ENCODE measurements at places on chromosomes 4 and X.

DNA sequence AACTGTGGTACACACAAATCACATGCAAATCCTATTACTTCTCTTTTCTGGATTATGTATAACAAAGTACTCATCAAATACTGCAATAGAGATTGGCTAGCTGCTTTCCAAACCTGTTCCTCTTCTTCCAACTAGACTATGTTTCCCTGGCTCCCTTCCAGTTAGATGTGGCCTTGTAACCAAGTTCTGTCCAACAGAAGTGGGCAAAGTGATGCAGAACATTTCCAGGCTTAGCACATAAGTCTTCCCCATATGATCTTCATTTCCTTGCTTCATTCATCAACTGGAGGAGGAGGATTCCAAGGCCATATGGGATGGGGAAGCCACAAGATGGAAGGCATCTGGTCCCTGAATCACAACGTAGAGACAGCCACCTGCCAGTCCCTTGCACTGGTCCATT is 8.0 kb downstream of the SLC9A7 start:
- no peak for DNase-seq

DNA sequence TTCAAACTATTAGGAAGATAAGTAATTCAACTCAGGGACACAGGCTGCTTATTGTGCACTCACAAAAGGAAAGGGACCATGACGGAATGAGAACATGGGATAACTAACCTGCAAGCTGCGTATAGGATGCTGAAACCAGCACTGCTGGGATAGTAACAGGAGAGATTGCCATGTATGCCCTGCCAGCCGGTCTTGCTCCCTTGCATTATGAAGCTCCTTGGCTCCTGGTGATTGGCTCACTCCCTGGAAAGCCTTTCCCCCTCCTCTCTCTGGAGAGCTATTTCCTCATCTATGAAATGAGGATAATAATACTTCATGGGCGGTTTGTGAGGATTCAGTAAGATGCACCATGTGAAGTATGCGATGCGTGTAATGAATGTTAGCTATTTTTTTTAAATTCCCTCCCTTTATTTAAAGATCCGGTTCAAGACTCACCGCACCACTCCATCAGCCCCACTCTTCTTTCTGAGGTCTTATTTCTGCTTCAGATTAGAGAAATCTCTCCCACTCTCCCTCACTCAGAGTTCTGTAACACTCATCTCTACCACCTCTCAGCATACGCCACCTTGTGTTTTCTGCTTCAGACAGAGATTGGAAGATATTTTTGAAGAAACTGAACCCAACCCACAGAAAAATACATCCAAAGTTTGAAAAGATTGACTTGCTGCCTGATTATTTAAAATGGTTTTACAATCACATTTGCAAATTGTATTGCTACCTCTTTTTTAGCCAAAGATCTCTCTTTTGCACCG is 18.4 kb downstream of the MSMO1 start:
- no peak for DNase-seq

- DNase-seq = no peak
Measured at GRCh38 chr4:67713529-67714247, 12.7 kb upstream of the UBA6 start.

DNA sequence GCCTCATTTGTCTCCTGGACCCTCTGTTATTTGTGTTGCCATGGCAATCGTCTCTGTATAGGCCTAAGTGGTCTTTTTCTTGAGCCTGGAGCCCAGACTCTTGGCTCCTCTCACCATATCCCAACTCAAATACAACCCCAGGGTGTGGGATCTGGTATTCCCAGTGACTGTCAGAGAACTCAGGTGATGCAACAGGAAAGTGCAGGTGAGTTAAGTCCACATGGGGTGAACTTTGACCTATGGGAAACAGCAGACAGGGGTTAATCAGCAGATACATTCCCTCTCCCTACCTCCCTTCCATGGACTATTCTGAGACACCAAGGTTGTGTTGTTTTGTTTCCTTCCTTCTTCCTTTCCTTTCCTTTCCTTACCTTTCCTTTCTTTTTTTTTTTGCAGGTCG is 130.9 kb upstream of the RPS6KA3 start:
- no peak for DNase-seq

GRCh38 chrX:101668143-101668542 is 8.5 kb upstream of the ARMCX2 start:
- DNase-seq = no peak

- no peak for DNase-seq
Measured at GRCh38 chrX:46184749-46185148, 360.5 kb downstream of the ZNF674 start.

GRCh38 chrX:87900320-87900908 is 382.8 kb downstream of the KLHL4 start:
- peak; percentile 20 for DNase-seq

DNA sequence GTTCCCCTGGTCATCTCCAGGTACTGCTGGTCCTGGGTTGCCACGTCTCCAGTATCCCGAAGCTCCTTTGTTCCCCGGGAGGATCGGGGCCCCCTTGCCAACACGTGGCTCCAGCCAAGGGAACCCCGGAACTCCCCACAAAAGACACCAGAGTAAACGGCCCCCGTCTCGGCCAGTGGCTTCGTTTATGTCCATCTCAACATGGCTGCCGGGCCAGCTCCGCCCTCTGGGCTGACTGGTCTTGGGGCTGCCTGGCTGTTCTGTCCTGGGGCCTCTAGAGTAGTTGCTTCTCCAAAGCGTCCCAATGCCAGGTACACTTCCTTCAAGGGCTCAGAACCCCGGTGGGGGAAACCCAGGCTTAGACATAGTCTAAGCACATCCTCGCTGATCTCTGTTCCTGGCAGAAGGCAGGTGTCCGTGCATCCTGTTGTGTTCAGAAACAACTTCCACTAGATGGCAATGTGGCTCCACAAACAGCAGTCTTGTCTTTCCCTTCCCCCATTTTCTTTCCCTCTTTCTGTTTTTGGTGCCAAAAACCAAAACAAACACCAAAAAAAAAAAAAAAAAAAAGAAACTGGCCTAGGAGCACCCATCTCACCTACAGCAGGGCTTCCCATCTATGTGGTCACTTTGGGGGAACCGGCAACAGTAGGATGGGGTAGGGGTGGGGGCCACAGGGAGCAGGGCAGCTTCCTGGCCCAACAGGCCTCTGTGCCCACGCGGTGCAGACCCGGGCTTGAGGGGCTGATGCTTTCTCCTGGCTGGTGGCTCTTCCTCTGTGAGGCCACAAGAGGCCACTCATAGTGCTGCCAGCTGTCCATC is 35.3 kb downstream of the NBDY start:
- DNase-seq = no peak

GRCh38 chr4:12411072-12411471 is 982.4 kb upstream of the HS3ST1 start:
- DNase-seq = no peak

- no peak for DNase-seq
Measured at GRCh38 chr4:148964456-148964855, 522.2 kb upstream of the NR3C2 start.

- no peak for DNase-seq
Measured at GRCh38 chrX:32591589-32591988, 619.8 kb downstream of the DMD start.

DNA sequence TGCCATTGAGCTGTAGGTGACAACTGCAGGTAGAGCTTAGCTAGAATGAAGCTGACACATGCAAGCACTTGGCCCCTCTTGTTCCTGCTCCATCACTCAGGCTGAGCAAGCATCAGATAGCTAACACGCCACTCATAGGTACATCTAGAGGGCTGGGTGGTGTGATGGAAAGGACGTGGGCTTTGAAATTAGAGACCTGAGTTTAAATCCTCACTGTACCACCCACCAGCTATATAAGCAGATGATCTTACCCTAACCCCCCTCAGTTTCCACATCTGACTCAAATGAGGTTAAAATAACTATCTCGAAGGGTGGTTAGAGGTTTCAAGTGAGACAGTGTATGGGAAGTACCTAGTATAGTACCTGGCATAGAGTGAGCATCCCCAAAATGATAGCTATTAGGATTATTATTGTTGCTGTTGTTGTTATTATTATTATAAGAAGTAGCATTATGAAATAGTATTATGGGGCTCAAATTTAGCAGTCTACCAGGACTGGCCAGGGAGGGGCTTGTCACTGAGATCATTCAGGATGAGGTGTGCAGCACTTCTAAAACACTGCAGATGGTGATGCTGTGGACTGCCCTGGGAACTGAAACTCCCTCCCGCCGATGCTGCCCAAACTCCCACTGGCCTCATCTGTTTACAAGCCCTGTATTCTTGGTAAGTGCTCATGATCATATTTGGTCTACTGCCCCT is 59.0 kb downstream of the REELD1 start:
- DNase-seq = no peak

- no peak for DNase-seq
Measured at GRCh38 chr4:125115941-125116340, 198.8 kb upstream of the FAT4 start.

GRCh38 chr4:39641451-39641850 is 2.8 kb upstream of the SMIM14 start:
- no peak for DNase-seq

DNA sequence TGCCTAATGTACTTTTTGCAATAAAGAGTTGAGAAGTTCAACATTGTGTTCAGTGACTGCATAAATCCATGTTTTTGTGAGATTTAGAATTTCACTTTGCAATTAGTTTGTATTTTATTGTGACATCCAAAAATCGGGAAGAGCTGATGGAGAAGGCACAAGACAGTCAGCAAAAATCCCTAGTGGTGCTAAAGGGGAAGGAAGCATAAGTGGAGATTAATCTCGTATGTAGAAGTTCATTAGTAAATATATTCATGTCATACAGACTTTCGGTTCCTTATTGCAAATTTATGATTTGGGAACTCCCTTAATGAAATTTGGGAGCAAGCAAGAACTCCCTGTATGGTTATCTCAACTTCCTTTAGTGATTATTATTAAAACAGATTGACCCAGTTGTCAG is 57.8 kb upstream of the SLC39A8 start:
- no peak for DNase-seq

DNA sequence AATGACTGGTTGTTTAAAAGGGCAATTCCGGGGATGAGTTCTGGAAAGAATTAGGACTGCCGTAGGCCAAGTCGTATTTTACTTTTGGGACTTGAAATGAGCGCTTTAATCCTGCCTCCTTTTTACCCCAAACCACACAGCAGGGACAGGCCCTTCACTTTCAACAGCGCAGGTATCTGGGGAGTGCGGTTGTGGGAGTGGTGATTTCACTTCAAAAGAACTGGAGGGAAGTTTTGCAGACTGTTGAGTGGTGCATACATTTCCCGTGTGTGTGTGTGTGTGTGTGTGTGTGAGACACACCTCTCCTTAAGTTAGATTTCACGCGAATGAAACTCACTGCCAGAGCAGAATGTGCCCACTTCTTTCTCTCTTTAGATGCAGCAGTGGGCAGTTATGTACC is 2.8 kb downstream of the NHS start:
- no peak for DNase-seq

DNA sequence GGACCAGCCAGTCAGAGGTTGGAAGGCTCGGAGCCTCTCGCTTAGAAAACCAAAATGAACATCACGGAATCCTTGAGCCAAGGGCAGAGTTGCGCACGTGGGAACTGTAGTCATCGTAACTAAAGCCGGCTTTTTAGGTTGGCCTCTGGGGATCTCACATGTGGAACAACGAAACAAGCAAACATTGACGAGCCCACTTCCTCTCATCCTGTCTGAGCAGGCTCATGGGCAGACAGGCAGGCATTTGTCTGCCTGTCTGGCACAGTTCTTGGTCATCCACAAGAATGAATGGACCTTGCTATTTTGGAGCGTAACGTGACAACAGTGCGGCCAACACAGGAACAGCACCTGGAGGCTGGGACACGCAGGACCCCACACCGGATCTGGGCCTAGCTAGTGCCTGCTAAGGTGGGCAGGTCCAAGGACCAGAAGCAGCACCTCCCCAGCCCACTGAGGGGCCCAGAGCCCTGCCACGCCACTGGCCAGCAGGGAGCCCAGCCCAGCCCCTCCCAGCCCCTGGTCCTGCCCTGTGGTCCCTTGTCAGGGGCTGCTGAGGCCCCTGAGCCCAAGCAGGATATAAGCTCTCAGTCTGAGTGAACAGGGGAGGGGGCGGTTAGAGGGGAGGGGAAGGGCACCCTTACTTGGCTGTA is 9.2 kb upstream of the TREX2 start:
- no peak for DNase-seq

- no peak for DNase-seq
Measured at GRCh38 chr4:71860643-71861042, 76.8 kb upstream of the GC start.

DNA sequence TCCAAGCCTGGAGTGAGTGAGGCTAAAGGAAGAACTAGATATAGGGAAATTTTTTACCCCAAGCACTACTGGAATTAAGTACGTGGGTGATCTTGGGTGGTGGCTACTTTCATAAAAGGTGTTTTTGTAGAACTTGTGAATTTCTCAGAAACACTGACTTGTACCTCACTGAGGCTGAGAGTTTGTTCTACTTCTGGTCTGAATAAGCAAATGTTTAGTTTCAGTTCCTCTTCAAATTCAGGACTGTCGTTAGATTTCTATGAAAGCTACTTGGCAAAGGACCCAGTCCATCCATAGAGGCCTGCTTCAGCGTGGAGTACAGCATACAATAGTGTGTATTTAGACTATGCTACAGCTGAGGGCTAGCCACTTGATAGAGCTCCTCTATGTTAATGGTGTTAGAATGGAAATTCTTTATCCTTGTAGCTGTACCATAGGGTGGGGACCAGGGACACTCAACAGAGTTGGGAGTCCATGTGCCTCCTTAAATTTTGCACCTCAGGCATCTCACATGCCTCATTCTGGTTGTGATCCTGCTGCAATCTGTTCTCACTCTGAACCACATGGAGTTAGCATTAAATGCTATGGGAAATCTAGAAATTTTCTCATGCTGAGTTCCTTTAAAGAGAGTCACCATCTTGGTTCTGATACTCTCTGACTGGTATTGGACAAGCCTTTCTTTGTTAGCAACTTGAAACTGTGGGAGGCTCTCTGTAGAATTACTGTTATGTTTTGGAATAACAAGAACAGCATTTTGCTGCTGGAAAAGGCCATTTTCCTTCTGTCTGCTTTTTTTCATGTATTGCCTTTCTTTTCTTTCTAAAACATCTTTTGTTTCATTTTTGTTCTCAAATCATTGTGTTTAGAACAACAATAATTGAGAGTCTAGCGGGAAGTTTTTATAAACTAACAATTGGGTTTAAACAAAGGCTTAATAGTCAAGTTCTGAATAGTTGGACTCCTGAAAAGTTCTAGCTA is 86.8 kb downstream of the PDGFRA start:
- DNase-seq = no peak

- DNase-seq = no peak
Measured at GRCh38 chrX:87571964-87572363, 54.4 kb downstream of the KLHL4 start.

- no peak for DNase-seq
Measured at GRCh38 chrX:13464599-13465275, 104.7 kb upstream of the EGFL6 start.

DNA sequence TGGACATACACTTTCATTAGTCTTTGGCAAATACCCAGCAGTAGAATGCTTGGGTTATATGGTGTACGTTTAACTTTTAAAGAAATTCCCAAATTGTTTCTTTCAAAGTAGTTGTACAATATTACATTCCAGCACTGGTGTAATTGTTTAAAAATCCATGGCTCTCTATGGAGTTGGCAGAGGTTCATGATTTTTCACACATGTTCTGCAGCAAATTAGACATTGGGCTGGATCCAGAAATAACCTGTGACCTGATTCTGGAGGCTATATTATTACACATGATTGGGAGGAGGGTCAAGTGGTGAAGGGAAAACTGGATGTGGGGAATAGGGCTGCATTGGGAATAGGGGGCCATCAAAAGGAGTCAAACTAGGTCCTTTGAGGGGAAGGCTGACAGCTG is 41.9 kb downstream of the MAMLD1 start:
- no peak for DNase-seq

Data from NCI-H1436 (cell line).